ENCODE measurements at places on chromosomes 16 and 17.

DNA sequence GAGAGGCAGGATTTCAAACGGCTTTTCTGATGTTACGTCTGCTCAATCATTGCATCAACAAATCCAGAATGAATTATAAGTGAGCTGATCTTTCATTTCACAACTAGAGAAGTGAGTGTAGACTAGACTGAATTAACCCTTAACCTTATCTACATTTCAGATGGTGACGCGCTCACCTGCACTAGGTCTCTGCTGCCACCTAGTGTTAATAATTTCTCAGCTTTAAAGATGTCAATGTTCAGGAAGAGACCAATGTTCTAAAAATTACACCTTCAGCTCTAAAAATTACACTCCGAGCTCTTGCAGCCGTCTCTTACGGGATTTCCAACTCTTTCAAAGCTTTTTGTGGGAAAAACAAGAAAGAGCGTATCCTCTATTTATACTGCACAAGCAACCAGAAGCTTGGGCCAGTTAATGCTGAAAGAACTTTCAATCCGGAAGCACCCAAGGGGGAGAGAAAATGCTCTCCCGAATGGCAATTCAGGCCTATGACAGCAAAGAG, 88.2 kb upstream of the FA2H start:
- DNase-seq, result peak; percentile 71

DNA sequence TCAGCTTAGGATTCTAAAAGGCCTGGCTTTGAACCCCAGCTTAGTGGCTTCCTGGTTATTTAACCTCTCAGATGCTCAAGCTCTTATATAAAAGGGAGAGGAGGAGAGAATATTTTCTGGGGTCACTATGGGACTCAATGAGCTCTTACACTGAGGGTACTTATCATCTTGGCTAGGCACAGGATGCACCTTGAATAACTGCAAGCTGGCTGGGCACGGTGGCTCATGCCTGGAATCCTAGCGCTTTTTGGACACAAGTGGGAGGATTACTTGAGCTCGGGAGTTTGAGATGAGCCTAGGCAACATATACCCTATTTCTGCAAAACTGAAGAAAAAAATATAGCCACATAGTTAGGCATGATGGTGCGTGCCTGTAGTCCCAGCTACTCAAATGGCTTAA, 665.3 kb upstream of the RBFOX1 start:
- DNase-seq, result no peak

DNA sequence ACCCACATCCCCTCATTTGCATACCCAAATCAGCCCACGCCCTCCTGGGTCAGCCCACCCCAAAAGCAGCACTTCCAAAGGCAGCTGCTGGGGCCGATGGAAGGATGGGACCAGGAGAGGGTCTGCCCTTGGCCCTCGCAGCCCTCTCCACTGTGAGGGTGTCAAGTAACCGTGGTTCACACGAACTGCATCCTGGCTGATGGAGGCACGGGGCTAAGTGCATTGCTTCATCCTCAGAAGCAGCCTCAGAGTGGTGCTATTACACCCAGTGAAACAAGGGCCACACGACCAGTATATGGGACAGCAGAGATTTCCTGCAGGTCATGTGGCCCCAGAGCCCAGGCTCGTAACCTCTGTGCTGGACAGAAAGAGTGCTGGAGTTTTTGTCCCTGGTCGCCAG, 13.2 kb upstream of the ATP2A3 start:
- DNase-seq, result no peak

- DNase-seq, result no peak
Observed at GRCh38 chr16:22239131-22239805, 33.2 kb downstream of the EEF2K start.

DNA sequence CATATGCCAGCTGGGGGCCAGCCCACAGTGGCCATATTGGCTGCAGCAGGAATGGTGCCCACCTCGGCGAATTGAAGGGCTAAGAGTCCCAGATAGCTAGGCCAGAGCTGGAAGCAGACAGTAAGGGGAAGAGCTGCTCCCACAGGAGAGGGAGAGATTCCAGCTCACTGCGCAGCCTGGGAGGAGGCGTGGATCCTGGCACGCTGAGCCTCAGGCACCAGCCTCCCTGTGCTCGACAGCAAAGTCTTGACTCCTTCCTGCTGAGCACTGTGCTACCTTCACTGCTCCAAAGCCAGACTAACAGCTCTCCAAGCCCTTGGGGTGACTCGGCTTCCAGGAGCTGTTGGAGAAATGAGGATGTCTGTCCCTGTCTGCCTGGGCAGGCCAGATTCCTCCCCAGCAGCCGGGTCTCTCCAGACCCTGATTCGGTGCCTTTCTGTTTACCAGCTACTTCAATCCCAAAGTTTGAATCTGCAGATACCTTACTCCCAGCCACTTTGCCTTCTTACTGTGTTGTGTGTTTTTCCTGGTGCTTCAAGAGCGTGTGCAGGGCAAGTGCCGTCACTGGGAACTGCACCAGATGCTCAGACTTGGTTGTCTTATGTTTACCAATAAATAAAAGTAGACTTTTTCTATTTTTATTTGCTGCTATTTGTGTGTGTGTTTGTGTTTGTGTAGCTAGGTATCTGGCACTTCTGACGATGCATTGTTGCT, 9.1 kb downstream of the CBX2 start:
- no peak for DNase-seq

DNA sequence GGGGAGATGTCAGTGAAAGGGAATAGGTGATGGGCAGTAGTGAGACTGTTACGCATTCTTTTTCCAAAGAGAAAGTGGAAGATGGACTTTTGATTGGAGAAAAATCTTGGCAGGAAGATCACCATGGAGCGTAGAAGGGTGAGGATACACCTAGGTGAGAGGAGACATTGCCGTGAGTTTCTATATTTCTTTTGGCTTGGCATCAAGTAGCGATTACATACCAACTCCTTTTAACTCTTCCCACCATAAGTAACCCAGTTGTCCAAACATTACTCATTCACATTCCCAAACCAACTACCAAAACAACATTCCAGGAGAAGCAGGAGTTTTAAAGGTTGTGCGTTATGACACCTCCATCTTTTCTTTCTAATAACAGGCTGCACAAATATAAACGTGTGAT, 10.7 kb upstream of the KRT28 start:
- DNase-seq, result no peak

DNA sequence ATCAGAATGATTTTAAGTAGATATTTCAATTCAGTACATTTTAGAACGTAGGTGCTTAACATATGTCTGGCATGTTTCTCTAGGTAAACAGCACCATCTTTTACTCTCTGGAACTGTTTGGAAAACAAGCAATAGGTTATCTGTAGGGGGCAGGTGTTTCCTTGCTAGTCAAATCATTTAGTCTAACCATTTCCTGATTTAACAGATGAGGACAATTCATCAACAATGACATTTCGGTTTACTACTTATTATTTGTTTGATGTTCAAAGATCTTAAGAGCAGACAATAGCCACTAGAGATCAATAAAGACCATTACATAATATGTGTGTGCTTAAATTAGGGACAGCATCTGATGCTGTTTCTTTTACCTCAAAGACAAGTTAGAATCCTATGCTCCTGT, 173.1 kb downstream of the CEP112 start:
- DNase-seq, result no peak

GRCh38 chr17:63455417-63455816, 9.3 kb upstream of the CYB561 start:
- DNase-seq, result peak; percentile 86

- no peak for DNase-seq
Observed at GRCh38 chr17:2233441-2233947, 70.1 kb downstream of the SMG6 start.

GRCh38 chr16:49092704-49093103, 188.9 kb downstream of the CBLN1 start:
- no peak for DNase-seq

DNA sequence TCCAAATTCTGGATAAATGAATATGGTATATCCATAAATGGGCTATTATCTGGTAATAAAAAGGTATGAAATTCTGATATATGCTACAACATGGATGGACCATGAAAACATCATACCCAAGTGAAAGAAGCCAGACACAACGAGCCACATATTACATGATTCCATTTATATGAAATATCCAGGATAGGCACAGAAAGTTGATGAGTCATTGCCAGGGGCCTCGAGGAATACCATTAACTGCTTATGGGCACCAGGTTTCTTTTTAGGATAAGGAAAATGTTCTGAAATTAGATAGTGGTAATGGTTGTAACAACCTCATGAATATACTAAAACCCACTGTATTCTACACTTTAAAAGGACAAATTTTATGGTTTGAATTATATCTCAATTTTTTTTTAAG, 123.2 kb downstream of the PITPNC1 start:
- DNase-seq, result no peak

DNA sequence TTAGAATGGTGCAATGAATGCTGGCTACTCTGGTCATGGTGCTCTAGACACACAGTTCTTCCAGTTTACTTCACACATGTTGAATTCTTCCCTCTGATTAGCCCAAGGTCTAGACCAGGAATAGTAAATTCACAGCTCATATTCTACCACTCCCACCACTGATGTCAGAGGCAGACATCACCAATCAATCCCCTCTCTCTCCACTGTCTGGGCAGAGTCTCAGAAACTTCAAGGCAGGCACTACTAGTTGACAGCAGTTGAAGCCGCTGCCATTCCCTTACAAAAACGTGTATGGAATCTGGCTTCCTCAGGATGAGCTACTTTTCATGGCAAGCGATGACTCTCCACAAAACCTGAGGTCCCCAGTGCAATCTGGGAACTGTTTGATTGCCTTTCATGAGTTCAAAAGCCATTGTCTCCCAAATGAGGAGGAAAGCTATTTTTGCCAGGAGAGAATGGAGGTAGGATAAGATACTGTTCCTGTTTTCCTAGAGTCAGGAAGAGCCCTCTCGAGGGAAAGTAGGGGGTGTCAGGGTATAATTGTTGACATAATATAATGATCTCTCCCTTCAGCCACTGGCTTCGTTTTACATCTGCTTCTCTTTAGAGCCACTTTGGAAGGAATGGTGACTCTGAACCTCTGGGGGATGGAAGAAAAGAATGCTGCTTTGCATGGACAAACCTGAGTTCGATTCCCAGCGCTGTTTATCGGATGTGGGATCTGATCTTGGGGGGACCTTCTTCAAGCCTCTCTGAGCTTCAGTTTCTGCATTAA, 90.0 kb downstream of the FOXL1 start:
- no peak for DNase-seq

- peak; percentile 78 for DNase-seq
Observed at GRCh38 chr17:66165537-66166123, 26.3 kb downstream of the CEP112 start.
